Tibial nerve (tissue), 4 donors: ENCODE measurements at places on chromosomes 11 and 22. TPM values are rescaled to one million over a fixed set of nuclear protein-coding genes. Genes with fewer than 3 reads are reported as not detected.

MS4A12 gene
- not detected for total RNA-seq

MOV10L1 gene
- 2.7 TPM for total RNA-seq

GGTLC3 gene
- total RNA-seq: not detected

IL10RA gene
- 18.4 TPM for total RNA-seq

PGR gene
- 4.8 TPM for total RNA-seq

HTR3B gene
- total RNA-seq: not detected

BUD13 gene
- 22.0 TPM for total RNA-seq

ANO5 gene
- total RNA-seq: 5.1 TPM

VPREB3 gene
- total RNA-seq: not detected

APOL5 gene
- total RNA-seq: not detected

MPPED1 gene
- 1.2 TPM for total RNA-seq

FAM181B gene
- 2.2 TPM for total RNA-seq

SYT12 gene
- 2.4 TPM for total RNA-seq

EML3 gene
- 64.9 TPM for total RNA-seq

SLC22A25 gene
- not detected for total RNA-seq

MPZL3 gene
- 1.8 TPM for total RNA-seq

DUSP8 gene
- total RNA-seq: 10.8 TPM

TTC36 gene
- total RNA-seq: 7.3 TPM

OR56A1 gene
- not detected for total RNA-seq

ROBO4 gene
- total RNA-seq: 22.7 TPM

PYGM gene
- 3.3 TPM for total RNA-seq

RGL4 gene
- total RNA-seq: not detected

AKIP1 gene
- total RNA-seq: 19.2 TPM

C1QTNF4 gene
- total RNA-seq: 11.2 TPM

BACE1 gene
- total RNA-seq: 27.7 TPM

IRAG1 gene
- total RNA-seq: 14.4 TPM

KCNJ1 gene
- not detected for total RNA-seq

RAG1 gene
- 0.22 TPM for total RNA-seq

OR52N4 gene
- total RNA-seq: 0.44 TPM

ARRB1 gene
- total RNA-seq: 46.7 TPM

HBB gene
- 425 TPM for total RNA-seq

NELL1 gene
- total RNA-seq: not detected

SPA17 gene
- 1.2 TPM for total RNA-seq

OR51I1 gene
- total RNA-seq: not detected

ASPHD2 gene
- total RNA-seq: 0.21 TPM

KRTAP5-4 gene
- not detected for total RNA-seq

CBX7 gene
- total RNA-seq: 264 TPM

SCGB1D2 gene
- not detected for total RNA-seq

AIFM3 gene
- total RNA-seq: 0.59 TPM

FGF3 gene
- not detected for total RNA-seq

APOBEC3C gene
- total RNA-seq: 14.4 TPM

B4GAT1 gene
- 105 TPM for total RNA-seq

DCDC1 gene
- 6.1 TPM for total RNA-seq

GLB1L3 gene
- total RNA-seq: not detected

SNRPD3 gene
- total RNA-seq: 127 TPM

TSPAN32 gene
- 4.4 TPM for total RNA-seq

OR2AT4 gene
- total RNA-seq: 1.8 TPM

CRYBB2 gene
- not detected for total RNA-seq

ZNF195 gene
- total RNA-seq: 31.6 TPM

ZNF215 gene
- 1.5 TPM for total RNA-seq

KREMEN1 gene
- 12.8 TPM for total RNA-seq

FIBIN gene
- total RNA-seq: 256 TPM

FGF4 gene
- total RNA-seq: 3.3 TPM

PTPRCAP gene
- total RNA-seq: 18.0 TPM

LSP1 gene
- 36.9 TPM for total RNA-seq

KRTAP5-1 gene
- total RNA-seq: not detected
